ENCODE measurements at places on chromosomes 6 and 20. TPM values are rescaled to one million over a fixed set of nuclear protein-coding genes. Genes with fewer than 3 reads are reported as not detected.

Gene UBE3D
- 4.2 TPM for total RNA-seq

DNA sequence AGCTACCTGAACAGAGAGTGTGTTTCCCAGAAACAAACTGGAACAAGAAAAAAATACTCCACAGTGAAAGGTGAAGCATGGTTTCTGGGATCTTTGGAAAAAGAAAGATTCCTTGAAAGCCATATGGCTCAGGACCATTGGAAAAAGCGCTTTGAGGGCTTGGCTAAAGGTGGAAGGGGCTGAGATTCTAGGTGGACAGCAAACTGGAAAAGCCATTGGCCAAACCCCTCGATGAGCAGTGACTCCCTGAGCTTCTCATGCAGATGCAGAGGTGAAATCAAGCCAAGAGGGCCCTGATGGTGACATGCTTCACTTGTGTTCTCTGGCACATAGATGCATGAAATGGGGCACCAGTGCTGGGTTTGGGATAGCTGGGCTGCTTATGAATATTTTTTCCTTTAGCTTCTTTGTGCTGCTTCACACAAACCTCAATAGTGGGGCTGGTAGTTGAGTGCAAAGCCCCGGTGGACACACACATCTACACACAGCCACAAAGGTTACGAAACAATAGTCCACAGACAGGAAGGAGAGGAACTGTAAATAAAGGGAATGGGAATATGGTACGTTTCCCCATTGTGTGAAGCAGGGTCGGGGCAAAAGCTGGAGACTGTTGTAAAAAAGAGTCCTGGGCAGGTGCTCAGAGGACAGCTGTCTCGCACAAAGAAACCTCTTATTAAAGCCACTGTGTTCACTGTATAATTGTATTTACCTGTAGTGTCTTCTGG is 117.8 kb downstream of the FOXA2 start:
- no peak overlapping the region for H3K27ac ChIP-seq
- H3K4me1 ChIP-seq: no peaks in the 10 kb centered on the region
- H3K27me3 ChIP-seq: no peaks in the 10 kb centered on the region
- no peaks in the 10 kb centered on the region for H3K36me3 ChIP-seq
- H3K4me3 ChIP-seq: no peak overlapping the region
- no peak for DNase-seq

GRCh38 chr6:38634518-38634917 is 5.2 kb downstream of the BTBD9 start:
- H3K27me3 ChIP-seq: no peaks in the 10 kb centered on the region
- DNase-seq: no peak
- H3K4me3 ChIP-seq: no peak overlapping the region
- peaks cover 8% of the 10 kb centered on the region for H3K4me1 ChIP-seq
- H3K27ac ChIP-seq: no peak overlapping the region

Gene RING1
- 28.6 TPM for total RNA-seq

DNA sequence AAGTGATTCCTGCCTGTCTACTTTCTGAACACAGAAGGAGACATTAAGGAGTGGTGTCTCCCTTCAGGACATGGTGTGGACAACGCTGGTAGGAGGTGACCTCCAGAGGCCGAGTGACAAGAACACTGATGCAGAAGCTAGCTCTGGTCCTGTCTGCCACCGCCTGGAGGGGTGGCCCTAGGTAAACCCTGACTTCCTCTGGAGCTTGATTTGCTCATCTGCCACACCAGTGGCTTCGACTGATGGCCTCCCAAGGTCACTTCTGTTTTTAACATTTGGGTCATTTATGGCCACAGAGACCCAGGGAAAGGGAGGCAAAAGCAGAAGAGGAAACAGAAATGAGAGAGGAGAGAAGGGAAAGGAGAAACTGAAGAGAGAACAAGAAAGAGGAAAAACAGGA is 49.4 kb upstream of the SLC22A23 start:
- no peaks in the 10 kb centered on the region for H3K36me3 ChIP-seq
- no peak overlapping the region for H3K27ac ChIP-seq
- DNase-seq: no peak

DNA sequence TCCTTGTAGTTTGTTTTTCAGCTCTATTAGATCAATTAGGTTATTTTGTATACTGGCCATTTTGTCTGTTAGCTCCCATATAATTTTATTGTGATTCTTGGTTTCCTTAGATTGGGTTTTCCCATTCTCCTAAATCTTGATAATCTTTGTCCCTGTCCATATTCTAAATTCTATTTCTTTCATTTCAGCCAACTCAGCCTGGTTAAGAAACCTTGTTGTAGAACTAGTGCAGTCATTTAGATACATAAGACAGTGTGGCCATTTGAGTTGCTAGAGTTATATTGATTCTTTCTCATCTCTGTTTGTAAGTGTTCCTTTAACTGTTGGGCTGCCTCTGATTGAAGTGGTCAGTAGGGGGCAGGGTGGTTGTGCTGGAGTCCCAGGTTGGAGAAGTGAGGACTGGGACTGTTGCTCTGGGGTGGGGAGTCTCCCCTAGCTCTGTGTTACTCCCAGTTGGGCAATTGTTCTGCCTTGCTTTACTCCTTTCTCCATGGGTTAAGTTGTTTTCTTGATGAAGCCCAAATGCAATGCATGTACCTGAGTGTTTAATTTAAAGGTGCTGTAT is 98.8 kb upstream of the NRN1 start:
- H3K36me3 ChIP-seq: no peaks in the 10 kb centered on the region
- H3K4me1 ChIP-seq: no peaks in the 10 kb centered on the region
- no peaks in the 10 kb centered on the region for H3K27me3 ChIP-seq

Gene MLN
- total RNA-seq: not detected

- no peak overlapping the region for H3K4me3 ChIP-seq
- H3K4me1 ChIP-seq: peaks cover 19% of the 10 kb centered on the region
- DNase-seq: no peak
- no peaks in the 10 kb centered on the region for H3K27me3 ChIP-seq
- H3K36me3 ChIP-seq: peaks cover 76% of the 10 kb centered on the region
Observed at GRCh38 chr6:166928644-166929541, 27.5 kb downstream of the RNASET2 start.

- no peak for DNase-seq
- H3K4me3 ChIP-seq: no peak overlapping the region
- H3K4me1 ChIP-seq: no peaks in the 10 kb centered on the region
- H3K36me3 ChIP-seq: no peaks in the 10 kb centered on the region
Observed at GRCh38 chr6:80477591-80477990, 371.1 kb downstream of the BCKDHB start.

DNA sequence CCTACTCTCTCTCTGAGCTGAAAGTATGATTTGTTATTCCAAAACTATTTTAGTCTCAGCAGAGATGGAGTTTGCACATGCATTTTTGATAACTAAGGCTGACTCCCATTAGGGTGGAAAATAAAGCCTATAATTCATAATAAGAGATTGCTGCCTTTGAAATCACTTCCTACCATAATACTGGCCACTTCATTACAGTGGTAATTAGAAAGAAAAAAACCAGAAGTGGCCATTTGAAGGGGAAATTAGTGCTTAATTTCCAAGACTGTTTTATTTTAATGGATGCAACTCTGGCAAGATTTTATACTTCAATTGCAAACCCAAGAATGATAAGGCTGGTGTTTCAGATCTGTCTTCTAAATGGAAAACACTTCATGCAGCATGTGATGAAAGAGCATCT is 43.4 kb downstream of the SLC35B3 start:
- H3K27ac ChIP-seq: no peak overlapping the region
- no peak for DNase-seq
- H3K4me3 ChIP-seq: no peak overlapping the region
- H3K4me1 ChIP-seq: no peaks in the 10 kb centered on the region

DNA sequence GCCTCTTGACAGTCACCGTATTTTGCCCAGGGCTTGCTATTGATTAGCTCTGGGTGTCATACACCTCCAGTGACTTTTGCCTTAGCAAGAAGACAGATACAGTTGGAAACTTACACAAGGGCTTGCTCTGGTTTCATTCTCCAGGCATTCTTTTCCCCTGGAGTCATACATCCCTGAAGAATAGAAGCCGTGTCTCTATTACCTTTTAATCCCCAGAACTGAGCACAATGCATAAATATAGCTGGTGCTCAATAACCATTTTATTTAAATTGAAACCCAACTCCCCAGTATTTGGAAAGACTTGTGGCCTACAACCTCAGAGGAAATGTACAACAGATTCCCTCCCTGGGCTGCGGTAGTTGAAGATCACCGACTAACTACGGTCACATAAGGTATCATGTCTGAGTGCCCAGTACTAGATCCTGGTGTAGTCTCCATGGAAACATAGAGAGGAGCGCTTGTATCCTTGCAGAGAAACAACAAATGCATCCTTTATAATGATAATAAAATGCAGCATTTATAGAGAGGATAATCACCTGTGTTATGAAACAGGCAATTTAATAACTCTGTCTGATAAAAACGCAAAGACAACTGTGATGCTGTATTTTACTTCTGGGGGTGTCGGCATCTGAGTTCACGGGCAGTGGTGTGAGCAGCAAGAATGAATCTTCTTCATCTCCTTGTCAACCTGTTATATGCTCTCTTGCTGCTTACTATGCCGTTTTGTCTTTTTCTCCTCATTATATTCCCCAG is 401.2 kb upstream of the AGPAT4 start:
- DNase-seq: no peak
- H3K36me3 ChIP-seq: no peaks in the 10 kb centered on the region
- no peak overlapping the region for H3K27ac ChIP-seq
- H3K4me3 ChIP-seq: no peak overlapping the region
- no peaks in the 10 kb centered on the region for H3K4me1 ChIP-seq

DNA sequence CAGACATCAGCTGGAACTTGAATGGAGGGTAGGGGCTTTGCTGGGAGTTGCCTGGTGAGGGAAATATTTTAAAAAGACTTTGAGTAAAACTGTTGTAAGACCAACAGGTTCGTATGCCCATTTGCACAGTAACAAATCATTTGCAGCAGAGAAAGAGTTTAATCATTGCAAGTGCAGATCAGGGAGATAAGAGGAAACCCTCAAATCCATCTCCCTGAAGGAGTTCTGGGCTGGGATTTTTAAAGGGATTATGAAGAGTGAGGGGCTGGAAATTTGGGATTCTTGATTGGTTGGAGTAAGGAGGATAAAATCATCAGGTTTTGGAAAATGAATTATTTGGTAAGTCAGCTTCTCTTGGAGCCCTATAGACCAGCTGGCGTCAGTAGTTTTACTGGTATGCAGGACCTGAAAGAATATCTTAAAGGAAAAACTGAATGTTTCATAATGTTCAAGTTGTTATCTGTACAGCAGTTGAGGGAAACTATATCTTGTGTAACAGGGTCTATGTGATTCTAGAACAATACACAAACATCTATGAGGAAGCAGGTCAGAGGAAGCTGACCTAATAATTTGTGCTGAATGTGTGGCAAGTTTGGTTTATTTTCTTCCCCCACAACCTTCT is 295.5 kb downstream of the PLCB1 start:
- no peaks in the 10 kb centered on the region for H3K4me1 ChIP-seq
- no peak overlapping the region for H3K27ac ChIP-seq
- no peaks in the 10 kb centered on the region for H3K27me3 ChIP-seq
- no peaks in the 10 kb centered on the region for H3K36me3 ChIP-seq
- DNase-seq: no peak

GRCh38 chr6:140063021-140063399 is 688.6 kb upstream of the CITED2 start:
- H3K27me3 ChIP-seq: peaks cover 4% of the 10 kb centered on the region
- H3K27ac ChIP-seq: no peak overlapping the region
- no peak for DNase-seq

DNA sequence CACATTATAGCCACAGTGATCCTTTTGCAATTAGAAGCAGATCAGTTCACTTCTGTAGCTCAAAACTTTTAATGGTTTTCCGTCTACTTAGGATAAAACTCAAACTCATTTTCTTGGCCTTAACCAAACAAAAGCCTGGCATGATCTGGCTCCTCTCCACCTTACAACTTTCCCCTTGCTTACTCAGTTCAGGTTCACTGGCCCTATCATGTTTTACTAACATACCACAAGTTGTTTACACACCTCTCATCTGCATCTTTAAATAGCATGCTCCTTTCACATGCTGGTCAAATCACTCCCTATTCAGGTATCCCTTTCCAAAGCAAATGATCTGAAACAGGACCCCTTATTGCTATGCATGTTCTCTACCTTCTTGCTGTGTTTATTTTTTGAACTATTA is 191.4 kb upstream of the FAM83B start:
- H3K4me3 ChIP-seq: no peak overlapping the region
- no peak for DNase-seq
- H3K27me3 ChIP-seq: no peaks in the 10 kb centered on the region
- H3K36me3 ChIP-seq: no peaks in the 10 kb centered on the region
- H3K27ac ChIP-seq: no peak overlapping the region
- H3K4me1 ChIP-seq: no peaks in the 10 kb centered on the region

Gene RNF182
- total RNA-seq: 0.20 TPM

Gene UTRN
- total RNA-seq: 153 TPM

- H3K27ac ChIP-seq: no peak overlapping the region
- no peak for DNase-seq
- no peaks in the 10 kb centered on the region for H3K27me3 ChIP-seq
- H3K4me1 ChIP-seq: peaks cover 22% of the 10 kb centered on the region
- H3K4me3 ChIP-seq: no peak overlapping the region
- no peaks in the 10 kb centered on the region for H3K36me3 ChIP-seq
Observed at GRCh38 chr6:159966339-159966738, 2.5 kb upstream of the IGF2R start.

DNA sequence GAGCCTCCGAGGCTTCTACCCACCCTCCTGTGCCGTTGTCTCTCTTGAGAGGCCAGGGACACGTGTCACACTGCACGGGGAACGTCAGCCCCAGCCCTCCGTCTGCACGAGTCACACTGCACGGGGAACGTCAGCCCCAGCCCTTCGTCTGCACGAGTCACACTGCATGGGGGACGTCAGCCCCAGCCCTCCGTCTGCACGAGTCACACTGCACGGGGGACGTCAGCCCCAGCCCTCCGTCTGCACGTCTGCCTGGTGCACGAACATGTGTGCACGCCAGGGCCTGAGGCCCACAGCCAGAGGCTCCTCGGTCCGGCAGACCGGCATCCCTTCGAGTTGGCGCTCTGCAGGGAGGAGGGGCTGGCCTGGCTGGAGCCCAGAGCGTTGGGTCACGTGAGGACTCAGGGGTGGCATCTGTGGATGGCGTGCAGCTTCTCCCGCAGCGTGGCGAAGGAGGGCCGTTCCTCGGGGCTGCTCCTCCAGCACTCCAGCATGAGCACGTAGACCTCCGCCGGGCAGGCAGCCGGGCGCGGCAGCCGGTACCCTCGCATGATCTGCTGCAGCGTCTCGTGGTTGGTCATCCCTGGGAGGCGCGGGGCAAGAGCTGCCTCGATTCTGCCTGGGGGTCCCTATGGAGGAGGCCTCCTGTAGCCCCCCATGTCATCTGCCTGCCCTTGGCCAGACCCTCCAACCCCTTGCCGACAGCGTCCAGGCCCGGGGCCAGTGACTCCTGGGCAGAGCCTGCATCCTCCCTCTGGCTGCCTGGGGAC is 3.4 kb upstream of the PTK6 start:
- DNase-seq: no peak
- no peaks in the 10 kb centered on the region for H3K27me3 ChIP-seq
- H3K4me1 ChIP-seq: peaks cover 37% of the 10 kb centered on the region

DNA sequence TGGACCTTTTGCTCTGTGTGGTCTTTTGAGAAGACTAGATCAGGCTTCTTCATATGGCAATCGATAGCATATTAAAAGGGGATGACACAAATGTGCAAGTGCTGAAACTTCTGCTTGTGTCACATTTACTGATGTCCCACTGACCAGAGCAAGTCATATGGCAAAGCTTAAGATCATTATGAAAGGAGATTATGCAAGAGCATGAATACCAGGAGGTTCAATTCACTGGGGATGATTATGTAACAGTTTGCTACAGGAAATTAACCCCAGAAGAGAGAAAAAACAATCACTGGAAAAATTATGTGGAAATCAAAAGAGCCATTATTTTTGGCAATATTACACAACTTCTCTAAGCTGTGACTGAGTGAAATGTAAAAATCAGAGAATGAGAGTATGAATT is 13.7 kb upstream of the PRDM13 start:
- H3K4me1 ChIP-seq: peaks cover 30% of the 10 kb centered on the region
- DNase-seq: no peak
- no peak overlapping the region for H3K4me3 ChIP-seq

Gene OTOR
- not detected for total RNA-seq

Gene SRC
- total RNA-seq: 2.5 TPM

Gene LIME1
- total RNA-seq: 149 TPM

Gene RNF39
- not detected for total RNA-seq
